ENCODE measurements at places on chromosomes 7 and 10.
A peak's percentile ranks its signal among the peaks of the same experiment; 100 is the strongest.

- DNase-seq: no peak
Measured at GRCh38 chr7:155257482-155258225, 40.0 kb upstream of the INSIG1 start.

DNA sequence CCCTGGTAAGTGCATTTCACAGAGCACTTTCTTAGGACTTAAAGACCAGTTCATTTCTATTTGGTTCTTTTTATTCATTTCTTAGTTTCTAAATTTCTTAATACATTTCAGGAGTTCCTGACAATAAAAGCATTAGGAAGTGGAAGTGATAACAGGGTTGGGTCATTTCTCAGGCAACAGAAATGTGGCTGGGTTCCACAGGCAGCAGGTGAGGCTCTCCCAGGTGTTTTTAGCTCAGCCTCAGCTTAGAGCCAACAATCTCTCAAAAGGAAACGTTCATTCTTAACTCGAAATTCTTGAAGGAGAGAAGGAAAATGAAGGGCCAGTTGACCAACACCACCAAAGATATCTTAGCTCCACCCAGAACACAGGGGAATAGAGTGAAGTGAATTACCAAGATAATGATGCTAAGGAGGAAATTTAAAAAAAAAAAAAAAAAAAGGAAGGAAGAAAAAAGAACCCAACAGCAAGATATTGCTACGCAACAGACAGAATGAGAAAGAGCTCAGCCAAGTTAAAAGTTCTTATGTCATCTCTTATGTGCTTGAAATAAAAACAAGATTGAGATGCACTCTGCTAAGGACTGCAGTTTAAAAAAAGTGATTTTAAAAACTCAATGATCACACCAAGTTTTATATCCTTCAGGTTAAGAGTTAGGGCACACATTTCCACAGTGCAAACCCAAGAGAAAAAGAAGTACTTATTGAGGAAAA, 230.1 kb downstream of the GLI3 start:
- no peak for DNase-seq

GRCh38 chr7:13986208-13986607, 3.3 kb downstream of the ETV1 start:
- DNase-seq: no peak

DNA sequence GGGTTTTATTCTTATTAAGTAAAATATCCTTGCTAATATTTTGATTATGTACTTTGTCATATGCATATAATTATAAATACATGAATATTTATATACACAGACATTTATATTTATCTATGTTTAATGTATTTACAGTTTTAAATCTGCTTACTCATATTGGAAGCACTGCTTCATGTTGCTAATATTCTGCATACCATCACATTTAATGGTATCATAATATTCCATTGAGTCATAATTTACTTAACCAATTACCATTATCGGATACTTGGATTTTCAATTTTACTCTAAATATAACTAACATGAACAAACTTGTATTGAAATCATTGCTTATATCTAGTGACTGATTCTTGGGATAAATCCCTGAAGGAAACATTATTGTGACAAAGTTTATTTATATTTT, 155.2 kb downstream of the MBL2 start:
- DNase-seq: no peak

DNA sequence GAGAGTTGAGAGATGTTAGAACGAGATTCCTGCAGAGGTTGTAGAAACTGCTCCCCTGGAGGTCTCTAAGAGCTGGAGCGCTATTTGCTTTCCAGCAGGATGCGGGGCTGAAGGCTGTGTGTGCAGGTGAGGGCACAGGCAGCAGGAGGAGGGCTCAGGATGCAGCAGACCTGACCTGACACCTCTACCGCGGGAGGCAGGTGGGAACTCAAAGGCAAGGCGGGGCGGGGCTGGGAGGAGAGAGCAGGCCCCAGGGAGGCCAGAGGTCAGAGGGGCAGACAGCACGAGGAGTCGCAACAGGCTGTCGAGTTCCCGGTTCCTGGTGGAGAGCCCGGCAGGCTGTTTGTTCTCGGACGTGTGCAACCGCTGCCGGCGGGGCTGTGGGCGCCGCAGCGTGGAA, 7.9 kb upstream of the CRTAC1 start:
- DNase-seq: no peak

DNA sequence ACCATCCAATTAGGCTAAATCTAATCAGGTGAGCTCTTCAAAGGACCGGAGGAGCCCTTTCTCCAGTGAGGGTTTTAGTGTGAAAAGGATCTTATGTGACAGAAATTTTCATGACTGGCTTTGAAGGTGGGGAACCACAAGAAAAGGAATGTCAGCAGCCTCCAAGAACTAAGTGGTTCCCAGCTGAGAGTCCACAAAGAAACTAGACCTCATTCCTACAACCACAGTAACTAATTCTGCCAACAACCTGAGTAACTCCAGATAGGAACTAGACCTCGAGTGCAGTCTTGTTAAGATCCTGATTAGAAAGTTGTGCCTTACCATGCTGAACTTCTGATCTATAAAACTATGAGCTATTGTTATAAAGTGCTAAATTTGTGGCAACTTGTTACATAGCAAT, 51.3 kb downstream of the PCLO start:
- DNase-seq: no peak

DNA sequence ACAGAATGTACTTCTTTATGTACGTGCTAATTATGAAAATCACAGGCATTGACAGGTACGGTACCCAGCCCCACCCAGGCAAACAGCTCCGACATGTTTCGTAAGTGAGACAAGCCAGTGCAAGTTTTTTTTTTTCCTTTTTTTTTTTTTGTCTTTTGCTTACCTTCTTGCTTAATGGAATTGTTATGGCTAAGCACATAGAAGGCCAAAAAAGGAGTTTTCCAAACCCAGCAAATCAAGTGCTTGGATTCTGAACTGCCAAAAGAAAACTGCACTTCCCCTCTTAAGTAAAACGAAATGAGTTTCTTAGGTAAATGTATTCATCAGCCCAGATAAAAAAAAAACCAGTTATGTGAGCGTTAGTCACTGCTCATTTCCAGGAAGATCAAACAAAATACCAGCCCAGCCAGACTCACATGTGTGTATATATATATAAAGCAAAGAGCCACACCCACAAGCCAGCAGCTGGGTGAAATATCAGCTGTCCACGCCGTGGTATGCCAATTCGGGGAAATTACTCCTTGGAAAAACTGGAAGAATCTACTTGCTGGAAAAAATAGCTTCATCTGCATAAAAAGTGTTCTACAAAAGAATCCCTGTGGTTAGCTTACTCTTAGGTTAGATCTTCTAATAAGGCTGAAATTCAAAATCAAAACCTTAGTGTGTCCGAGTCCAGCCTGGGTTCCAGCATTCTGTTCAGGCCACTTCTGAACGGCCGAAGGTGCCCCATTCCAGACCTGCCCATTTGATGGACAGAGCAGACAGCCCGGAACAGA, 8.0 kb downstream of the KLF6 start:
- DNase-seq: peak; percentile 67

DNA sequence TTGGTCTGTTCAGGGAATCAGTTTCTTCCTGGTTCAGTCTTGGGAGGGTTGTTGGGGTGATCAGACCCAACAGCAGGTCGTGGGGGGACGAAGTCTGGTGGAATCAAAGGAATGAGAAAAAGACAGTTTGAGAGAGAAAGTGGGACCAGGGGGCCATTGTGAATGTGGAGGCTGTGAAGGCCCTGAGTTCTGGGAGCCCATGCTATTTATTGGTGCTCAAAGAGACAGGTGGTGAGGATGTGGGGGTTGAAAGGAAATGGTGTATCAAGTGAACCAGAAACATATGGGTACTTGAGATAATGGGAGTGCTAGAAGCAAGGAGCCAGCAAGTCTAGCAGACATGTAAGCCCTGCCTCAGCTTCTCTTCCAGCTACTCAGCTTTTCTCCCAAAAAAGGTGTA, 84.1 kb downstream of the CCSER2 start:
- no peak for DNase-seq

DNA sequence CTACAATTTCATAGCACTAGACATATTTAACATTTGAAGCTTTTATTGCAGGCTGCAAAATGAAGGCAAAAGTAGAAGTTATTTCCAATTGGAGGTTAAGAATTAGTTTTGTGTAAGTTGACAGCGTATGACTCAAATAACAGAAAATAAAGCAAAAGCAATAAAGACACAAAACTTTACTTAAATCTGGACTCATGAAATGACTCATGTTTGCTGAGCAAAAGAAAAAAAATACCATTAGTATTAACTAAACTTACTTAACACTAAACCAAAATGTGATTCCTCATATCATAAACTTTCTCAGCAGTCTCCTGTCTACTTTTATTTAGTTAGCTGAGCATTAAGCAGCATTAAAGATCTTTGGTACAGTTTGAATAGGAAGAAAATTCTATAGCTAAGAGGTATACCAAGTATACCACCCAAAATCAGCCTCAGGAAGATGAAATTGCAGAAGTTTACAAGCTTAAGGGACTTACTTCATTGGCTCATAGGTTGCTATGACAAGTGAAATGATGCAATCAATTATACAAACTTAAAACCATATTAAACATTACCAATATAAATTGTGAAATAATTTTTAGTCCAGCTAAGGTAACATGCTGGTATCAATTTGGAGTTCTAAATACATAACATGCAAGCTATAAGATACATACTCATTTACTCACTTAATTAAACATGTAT, 1131.4 kb downstream of the XPNPEP1 start:
- no peak for DNase-seq

DNA sequence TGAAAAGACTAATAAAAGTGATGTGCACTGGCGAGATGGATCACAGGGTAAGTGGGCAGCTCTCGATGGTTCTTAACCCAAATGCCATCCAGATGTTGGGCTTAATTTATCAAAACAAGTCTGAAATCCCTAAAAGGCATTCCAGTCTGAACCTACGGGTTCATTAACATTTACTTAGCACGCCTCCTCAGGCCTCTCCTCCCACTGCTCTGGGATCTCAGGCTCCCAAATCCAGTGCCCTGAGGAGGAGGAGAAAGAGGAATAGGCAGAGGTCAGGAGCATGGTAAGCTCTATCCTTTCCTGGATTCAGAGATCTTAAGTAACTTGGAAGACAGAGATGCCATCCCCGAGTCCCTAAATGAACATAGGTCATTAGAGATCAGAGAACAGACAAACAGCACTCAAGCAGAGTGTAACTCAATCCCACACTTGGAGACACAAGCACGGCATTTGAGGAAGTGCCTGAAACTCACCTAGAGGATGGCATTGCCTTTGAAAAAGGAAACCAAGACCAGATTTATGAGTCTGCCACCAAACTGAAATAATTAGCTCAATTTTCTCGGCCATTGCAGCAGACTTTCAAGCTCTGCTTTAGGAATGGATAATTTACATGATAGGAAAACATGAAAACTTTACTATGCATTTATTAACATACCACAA, 140.9 kb downstream of the CXCL12 start:
- no peak for DNase-seq

DNA sequence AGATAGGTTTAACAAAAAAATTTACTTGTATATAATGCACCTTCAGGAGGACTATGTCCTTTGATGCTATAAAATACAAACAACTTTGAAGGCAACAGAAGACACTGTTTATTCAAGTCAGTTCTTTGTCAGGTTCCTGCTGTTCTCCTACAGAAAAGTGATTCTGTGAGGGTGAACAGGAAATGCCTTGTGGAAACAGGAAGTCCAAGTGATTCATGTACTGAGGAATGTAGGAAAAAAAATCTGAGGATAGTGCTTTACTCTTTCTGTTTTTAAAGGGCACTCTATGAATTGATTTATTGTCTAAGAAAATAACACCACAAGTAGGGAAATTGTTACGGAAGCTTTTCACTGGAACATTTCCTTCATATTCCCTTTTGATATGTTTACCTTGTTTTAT, 171.9 kb downstream of the HDAC9 start:
- no peak for DNase-seq

GRCh38 chr10:58950618-58951017, 225.8 kb upstream of the PHYHIPL start:
- no peak for DNase-seq

GRCh38 chr7:106032295-106032694, 69.2 kb downstream of the CDHR3 start:
- DNase-seq: no peak

DNA sequence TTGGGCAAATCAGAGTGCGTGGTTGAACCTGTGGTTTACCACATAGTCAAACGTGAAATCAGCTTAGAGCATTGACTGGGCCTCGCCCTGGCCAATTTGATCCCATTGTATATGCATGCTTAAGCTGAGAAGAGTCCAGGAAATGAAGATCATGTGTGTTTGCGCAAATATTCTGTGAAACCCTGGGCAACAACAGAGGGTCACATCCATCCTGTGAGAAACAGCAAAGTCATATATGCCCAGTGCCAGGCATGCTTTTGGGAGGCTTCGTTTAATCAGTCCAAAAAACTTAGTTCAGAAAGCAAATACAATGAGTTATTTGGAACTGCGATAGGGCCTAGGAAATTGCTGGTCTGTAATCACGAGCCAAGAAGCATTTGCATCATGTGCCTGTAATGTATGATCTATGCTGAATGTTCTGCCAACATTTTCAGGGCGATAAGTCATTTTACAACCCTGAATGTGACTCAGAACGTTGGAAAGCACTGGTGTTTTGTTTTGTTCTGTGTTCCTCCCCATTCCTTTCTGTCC, 412.1 kb upstream of the CELF2 start:
- DNase-seq: no peak

GRCh38 chr10:27680691-27681605, 64.7 kb downstream of the MKX start:
- no peak for DNase-seq

- DNase-seq: no peak
Measured at GRCh38 chr7:75793676-75794075, 19.9 kb downstream of the CCL24 start.

DNA sequence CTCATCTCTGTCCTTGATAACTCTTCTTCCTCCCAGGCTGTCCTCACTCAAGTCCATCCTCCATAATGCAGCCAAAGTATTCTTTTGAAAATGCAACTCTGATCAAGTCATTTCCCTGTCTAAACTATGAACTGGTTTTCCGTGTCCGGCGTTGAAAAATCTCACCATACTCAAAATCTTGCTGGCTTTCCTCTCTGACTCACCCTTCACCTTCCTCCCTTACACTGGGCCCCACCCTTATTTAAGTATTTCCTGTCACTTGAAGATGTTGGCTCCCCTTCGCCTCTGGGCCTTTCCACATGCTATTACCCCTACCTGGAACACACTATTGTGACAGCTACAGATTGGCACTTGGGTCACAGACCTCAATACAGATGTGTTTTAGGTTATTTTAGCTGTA, 515.6 kb downstream of the INHBA start:
- no peak for DNase-seq

Measured in activated naive CD4-positive, alpha-beta T cell treated with anti-CD3 and anti-CD28 coated beads, Interleukin-2, amount 10 ng/mL, durations not matched to agents 7 days and 5 days (primary cell).